ENCODE measurements at places on chromosomes 7 and 10.

GRCh38 chr7:140593672-140593982 is 47.0 kb downstream of the DENND2A start:
- DNase-seq, result no peak

- DNase-seq, result no peak
These were observed 308.8 kb downstream of the SEMA3D start for GRCh38 chr7:84877943-84878570.

DNA sequence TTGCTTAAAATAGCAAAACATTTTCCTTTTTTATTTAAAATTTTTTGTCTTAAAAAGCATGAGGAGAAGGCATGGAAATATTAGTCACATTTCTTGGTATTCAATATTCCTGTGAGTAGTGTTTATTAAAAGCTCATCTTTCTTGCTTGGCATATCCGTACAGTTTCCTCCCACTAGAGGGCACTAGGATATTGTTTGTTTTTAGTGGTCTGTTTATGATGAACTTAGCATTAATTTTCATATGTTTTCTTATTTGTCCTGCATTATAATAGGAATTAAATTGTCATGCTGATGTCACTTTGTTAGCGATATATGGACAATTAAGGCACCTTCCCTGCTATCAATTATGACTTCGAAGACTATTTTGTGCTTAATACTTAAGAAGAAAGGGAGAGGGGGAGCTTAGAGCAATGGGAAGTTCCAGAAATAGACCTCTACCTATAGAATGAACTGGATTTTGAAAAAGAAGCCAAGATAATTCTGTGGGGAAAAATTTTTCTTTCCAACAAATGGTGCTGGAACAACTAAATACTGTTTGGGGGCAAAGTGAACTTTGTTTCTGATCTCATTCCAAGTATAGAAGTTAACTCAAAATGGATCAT is 91.0 kb upstream of the STRIP2 start:
- no peak for DNase-seq

GRCh38 chr7:100604028-100604975 is 2.1 kb downstream of the PCOLCE start:
- peak; percentile 27 for DNase-seq

GRCh38 chr7:70947181-70947580 is 184.8 kb upstream of the GALNT17 start:
- DNase-seq, result no peak

DNA sequence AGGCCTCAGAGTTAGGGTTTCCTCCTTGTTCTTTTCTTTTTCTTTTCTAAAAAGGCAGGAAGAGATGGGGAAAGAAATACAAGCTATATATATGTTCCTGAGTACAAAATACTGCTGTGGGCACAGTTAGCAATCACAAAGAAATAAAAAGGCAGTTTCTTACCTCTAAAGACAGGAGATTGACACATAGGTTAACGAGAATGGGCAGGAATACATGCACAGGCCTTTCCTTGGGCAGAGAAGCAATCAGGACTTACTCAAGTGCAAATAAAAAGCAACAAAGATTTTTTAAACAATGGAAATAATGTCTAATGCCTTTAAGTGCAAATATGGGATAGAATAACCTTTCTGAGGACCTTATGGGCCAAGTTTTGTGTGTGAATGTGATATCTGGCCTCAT is 119.5 kb upstream of the AGK start:
- no peak for DNase-seq

DNA sequence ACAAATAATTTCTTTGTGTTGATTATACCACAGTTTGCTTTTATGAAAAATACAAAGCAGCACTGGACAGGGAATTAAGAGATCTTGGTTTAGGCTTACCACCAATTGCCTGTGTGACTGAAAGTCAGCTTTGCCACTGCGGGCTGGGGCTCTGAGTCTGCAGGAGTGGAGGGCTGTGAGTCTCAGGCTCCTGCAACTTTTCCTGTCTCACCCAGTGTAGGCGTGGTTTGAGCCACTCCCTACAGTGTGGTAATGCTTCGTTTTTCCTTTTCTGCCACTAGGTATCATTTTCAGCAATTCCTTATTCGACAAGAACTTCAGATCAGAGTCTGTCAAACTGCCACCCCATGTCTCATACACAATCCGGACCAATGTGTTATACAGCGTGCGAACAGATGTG is 180.6 kb downstream of the ABCA13 start:
- DNase-seq, result no peak

GRCh38 chr10:110311357-110311949 is 6.7 kb upstream of the SMNDC1 start:
- DNase-seq, result no peak

DNA sequence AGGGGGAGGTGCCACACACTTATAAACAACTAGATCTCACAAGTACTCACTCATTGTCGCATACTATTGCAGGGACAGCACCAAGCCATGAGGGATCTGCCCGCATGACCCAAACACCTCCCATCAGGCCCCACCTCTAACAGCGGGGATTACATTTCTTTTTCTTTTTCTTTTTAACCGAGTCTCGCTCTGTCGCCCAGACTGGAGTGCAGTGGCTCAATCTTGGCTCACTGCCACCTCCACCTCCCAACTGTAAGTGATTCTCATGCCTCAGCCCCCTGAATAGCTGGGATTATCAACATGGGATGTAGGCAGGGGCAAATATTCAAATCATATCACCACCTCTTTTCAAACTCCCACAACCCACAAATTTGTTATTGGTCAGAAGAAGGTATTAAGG is 76.7 kb downstream of the SKAP2 start:
- no peak for DNase-seq

- peak; percentile 40 for DNase-seq
These were observed 132.2 kb downstream of the VIPR2 start for GRCh38 chr7:159012353-159013069.

- DNase-seq, result no peak
These were observed 94.9 kb upstream of the PIK3CG start for GRCh38 chr7:106770191-106770590.

- no peak for DNase-seq
These were observed 52.6 kb downstream of the ANK3 start for GRCh38 chr10:60336901-60337630.

DNA sequence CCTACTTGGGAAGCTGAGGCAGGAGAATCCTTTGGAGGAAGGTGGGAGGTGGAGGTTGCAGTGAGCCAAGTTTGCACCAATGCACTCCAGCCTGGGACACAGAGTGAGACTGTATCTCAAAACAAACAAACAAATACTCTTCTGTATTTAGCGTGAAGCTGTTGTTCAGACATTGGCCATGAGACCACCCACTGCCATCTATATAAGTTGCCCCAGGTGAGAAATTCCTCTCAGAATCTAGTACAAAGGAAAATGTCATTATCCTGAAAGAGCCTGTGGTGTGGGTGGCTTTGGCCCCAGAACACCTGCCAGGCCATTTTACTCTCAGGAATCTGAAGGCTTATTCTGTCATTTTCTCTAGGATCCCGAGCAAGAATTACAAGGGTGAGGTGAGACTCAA is 4.0 kb upstream of the FRMD4A start:
- DNase-seq, result no peak

All from C1 segment of cervical spinal cord (tissue), 14 donors.